Aorta (tissue), 5 donors: ENCODE measurements at places on chromosomes 2 and 18. TPM values are rescaled to one million over a fixed set of nuclear protein-coding genes. Genes with fewer than 3 reads are reported as not detected.

CYTIP gene
- total RNA-seq: 21.1 TPM

STON1 gene
- total RNA-seq: 27.5 TPM

CABYR gene
- total RNA-seq: 4.2 TPM

GRCh38 chr2:147488472-147488871 is 356.4 kb upstream of the ACVR2A start:
- no peak for DNase-seq

- DNase-seq: no peak
Observed at GRCh38 chr18:29596959-29597358, 1420.0 kb upstream of the CDH2 start.

- no peak for DNase-seq
Observed at GRCh38 chr2:139825726-139826125, 1045.5 kb upstream of the NXPH2 start.

- DNase-seq: no peak
Observed at GRCh38 chr2:50395605-50396297, 636.2 kb downstream of the NRXN1 start.

- no peak for DNase-seq
Observed at GRCh38 chr2:29347774-29348461, 232.7 kb downstream of the CLIP4 start.

DNA sequence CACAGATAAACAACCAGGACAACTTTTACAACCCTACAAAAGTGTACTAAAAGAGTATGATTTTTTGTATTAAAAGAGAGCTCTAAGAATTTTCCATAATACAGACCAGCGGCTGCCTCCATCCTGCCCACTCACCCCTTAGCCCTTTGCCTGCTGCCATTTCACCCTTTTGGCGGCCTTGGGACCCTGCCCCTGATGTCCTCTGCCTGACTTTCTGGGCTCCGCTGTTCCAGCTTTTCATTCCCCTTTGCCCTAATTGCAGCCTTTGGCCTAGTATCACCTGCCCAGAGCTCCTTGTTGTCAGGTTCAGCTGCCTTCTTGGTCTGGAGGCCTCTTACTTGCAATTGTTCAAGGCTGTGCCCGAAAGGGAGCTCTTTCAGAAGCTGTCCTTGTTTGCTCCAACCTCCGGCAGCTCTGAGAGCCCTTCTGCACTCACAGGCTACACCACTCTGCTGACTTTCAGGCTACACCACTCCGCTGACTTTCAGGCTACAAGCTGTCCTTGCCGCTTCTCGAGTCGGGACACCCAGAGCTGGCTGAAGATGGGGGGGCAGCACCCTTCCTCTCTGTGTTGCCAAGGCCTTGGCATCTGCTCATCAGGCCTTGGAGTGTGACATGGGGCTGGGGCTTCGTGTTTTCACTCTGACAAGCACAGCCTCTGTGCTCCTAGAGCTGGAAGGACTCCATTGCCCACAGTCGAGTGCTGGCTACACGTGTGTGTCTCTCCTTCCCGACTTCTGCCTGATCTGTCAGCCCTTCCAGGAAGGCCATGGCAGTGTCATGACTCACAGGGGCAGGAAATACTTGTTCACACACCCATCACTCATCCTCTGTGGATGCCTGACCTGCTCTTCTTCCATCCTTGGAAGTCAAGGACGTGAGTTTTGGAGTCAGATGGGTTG is 43.1 kb upstream of the HDAC4 start:
- no peak for DNase-seq

GRCh38 chr2:133265432-133265949 is 302.8 kb downstream of the NCKAP5 start:
- DNase-seq: no peak
